A172 (cell line): ENCODE measurements at places on chromosomes 3 and 15.

GRCh38 chr15:74144153-74144775 lies 13.9 kb downstream of the ISLR2 start:
- peak; percentile 25 for DNase-seq

DNA sequence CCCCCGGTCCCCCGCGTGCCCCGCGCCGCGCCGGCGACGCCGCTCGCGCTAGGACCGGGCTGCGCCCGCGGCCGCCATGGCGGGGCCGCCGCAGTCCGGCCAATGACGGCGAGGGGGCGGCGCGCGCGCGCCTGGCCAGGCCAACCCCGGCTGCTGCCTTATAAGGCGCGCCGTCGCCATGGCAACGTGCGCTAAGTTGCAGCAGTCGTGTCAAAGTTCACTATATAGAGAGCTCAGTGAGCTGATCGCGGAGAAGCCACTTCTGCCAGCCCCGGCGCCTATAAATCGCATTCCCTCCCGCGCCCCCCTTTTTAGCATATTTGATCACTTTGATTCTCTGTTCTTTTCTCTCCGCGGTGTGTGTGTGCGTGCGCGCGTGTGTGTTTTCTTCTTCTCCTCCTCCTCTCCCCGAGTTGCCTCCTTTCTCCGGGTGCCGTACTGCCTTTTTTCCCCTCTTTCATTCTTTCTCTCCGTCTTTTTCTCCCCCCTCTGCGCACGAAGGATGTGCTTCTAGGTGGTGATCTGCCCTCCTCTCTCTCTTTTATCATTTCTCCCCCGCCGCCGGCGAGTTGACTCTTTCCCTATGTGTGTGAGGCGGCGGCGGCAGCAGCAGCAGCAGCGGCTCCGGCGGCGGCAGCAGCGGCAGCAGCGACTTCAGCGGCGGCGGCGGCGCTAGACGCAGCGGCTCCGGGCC lies at the start of gene NR2F2:
TSS of gene NR2F2 (plus strand) at position 251 of the 694 bp plus-strand sequence. CDS start 1,406 bp downstream, outside the sequence.
- peak; percentile 96 for DNase-seq

- no peak for DNase-seq
Measured at GRCh38 chr3:195849322-195850074, 37.8 kb upstream of the MUC4 start.

DNA sequence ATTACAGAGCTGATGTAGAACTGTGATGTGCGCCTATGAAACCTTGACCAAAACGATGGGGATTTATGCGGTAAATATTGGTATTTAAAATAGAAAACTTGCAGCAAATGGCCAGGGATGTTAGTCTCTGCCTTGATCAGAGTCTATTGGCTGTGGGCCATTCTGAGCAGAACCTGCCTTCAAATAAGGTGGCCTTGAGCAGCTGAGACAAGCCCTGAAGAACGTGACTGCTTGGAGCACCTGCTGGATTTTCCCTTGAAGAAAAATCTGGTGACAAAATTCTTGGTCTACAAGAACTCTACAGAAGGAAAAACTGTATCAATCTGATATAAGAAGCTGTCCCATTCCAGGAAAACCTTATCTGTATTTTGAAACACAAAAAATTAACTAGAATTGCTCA lies 820.1 kb upstream of the EPHA6 start:
- DNase-seq, result no peak

DNA sequence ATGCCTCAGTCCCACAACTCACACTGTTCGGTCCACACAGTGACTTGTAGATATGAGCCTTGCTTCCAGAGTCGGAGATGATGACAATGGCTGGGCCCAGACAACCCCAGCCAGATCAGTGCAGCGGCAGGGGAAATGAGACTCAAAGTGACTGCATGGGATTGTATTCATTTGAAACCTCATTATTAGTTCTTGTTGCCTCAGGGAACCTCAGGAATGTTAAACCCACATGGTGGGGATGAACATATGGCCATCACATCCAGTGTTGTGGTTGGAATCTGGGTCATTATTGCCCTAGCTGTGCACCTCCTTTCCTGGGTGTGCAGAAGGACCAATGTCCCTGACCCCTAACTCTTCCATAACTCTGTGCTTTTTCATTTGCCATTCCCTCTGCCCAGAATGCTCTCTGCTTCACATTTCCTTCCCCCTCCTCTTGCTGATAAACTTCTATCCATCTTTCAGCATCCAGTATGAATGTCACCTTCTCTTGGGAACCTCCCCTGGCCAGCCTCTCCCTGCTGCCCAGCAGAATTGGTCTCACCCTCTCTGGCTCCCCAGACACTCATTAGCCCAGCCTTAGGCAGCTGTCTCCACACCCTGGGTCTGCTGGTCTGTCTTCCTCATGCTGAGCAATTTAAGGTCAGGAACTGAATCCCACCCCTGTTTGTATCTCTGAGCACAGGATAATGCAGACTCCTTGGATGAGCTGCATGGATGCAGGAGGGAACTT lies 67.0 kb upstream of the TNFAIP8L3 start:
- DNase-seq, result no peak

DNA sequence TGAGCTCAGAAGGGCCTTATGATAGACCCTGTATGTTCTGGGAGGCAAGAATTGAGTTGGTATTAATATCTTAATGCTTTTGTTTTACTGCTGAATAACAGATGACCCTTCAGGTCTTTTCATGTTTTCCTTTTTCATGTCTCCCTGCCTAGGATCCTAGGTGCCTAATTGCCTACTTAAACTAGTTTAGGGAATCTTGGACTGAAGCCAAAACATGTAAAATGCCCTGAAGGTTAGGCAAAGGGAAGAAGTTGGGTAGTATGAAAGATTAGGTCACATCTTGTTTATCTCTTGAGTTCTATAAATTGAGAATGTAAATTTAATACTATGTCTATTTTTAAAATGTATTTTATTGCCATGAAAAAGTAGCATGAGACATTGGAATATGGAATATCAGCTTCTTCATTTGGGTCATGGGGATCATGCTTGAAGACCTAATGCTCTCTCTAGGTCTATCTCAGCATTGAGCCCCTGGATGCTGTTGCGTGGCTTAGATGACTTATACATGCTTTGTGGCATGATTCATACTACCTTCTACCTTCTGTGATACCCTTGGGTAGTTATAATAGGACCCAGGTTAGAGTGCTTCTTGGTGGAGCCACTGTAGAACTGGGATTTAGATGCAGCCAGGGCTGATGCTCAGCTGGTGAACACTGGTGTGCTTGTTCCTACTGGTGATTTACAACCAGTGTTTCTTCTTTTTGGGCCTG lies 26.4 kb downstream of the RBM6 start:
- no peak for DNase-seq

DNA sequence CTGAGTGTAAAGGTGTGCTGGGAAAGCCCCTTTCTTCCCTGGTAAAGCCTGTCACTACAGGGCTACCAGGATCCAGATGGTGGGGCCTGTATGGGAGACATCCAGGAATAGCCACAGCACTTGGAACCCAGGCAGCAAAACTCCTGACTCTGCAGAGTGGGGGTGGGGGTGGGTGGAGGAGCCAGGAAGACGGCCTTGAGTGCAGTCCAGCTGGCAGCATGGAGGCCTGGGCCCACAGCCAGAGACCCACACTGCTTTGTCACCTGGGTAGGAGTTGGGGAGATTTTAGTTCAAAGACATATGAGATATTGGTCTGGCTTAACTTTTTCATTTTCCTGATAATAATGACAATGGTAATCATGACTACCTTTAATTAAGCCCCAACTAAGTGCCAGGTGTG lies 116.7 kb upstream of the MRPS22 start:
- DNase-seq, result no peak

- DNase-seq, result peak; percentile 65
Measured at GRCh38 chr3:114745322-114746240, 401.5 kb downstream of the ZBTB20 start.
